ENCODE measurements at places on chromosomes 12 and 14.

GRCh38 chr14:72057701-72058285, 125.6 kb downstream of the RGS6 start:
- H3K4me1 ChIP-seq: no peaks in the 10 kb centered on the region
- H3K4me3 ChIP-seq: no peak overlapping the region
- H3K27ac ChIP-seq: no peak overlapping the region
- no peak for DNase-seq
- H3K27me3 ChIP-seq: no peaks in the 10 kb centered on the region

GRCh38 chr12:46677749-46678148, 148.0 kb downstream of the SLC38A4 start:
- no peak overlapping the region for H3K4me3 ChIP-seq
- no peaks in the 10 kb centered on the region for H3K36me3 ChIP-seq
- DNase-seq: no peak
- H3K27me3 ChIP-seq: peaks cover 3% of the 10 kb centered on the region
- H3K4me1 ChIP-seq: peaks cover 4% of the 10 kb centered on the region

DNA sequence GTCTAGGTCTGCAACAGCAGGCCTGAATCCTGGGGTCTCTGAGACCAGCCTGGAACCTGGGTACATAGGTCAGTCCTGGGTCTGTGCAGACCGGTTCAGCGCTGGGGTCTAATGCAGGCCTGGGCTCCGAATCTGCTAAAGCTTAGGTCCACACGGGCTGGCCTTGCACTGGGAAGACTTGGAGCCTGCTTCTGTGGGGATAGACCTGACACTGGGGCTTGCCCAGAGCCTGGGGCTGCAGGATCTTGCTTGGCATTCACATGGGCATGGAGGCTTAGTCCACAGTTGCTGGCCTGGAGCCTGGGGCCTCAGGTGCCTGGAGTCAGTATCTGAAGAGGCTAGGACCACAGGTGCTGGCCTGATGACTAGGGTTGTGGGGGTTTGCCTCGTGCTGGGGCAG, 369.8 kb upstream of the SEL1L start:
- H3K4me3 ChIP-seq: no peak overlapping the region
- H3K36me3 ChIP-seq: no peaks in the 10 kb centered on the region
- DNase-seq: no peak
- H3K27me3 ChIP-seq: no peaks in the 10 kb centered on the region

- H3K4me1 ChIP-seq: no peaks in the 10 kb centered on the region
- H3K27me3 ChIP-seq: peaks cover 98% of the 10 kb centered on the region
- peaks cover 7% of the 10 kb centered on the region for H3K36me3 ChIP-seq
- no peak for DNase-seq
Measured at GRCh38 chr12:53974084-53975063, at the start of gene HOTAIR. HOTAIR (minus strand) TSS chr12:53974954.

DNA sequence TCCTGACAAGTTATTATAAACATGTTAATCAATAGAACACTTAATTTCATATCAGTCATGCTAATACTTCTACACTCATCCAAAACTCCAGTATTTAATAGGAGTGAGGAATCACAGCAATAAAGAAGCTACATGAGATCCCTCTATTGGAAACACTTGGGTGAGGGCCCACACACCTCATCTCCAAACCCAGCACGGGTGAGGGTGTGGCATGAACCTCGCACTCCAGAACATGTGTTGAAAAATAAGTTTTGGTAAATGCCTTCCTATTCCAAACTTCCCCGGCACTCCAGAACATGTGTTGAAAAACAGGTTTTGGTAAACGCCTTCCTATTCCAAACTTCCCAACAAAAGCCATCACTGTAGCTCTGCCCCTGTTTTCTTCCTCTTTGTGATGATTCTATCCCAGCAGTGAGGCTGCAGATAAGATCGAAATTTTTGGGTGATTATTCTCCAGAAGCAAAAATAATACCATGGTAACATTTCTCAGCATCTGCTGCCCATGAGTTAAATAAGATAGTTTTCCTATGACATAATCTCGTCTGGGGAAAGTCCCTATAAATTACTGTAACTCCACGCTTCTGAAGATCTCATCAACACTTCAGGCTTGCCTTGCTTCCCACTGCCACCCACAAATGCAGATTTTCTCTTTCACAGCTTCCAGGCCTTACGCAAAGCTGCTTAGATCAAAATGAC, 24.4 kb upstream of the PTPRB start:
- no peak overlapping the region for H3K4me3 ChIP-seq
- H3K27ac ChIP-seq: no peak overlapping the region
- no peak for DNase-seq
- peaks cover 12% of the 10 kb centered on the region for H3K4me1 ChIP-seq
- H3K36me3 ChIP-seq: no peaks in the 10 kb centered on the region

- H3K4me1 ChIP-seq: peaks cover 7% of the 10 kb centered on the region
- DNase-seq: peak; percentile 25
- peak overlapping the region; percentile 85 for H3K4me3 ChIP-seq
- peaks cover 3% of the 10 kb centered on the region for H3K36me3 ChIP-seq
- H3K27ac ChIP-seq: no peak overlapping the region
- H3K27me3 ChIP-seq: peaks cover 70% of the 10 kb centered on the region
Measured at GRCh38 chr14:59630288-59630963, 53.8 kb upstream of the CCDC175 start.

DNA sequence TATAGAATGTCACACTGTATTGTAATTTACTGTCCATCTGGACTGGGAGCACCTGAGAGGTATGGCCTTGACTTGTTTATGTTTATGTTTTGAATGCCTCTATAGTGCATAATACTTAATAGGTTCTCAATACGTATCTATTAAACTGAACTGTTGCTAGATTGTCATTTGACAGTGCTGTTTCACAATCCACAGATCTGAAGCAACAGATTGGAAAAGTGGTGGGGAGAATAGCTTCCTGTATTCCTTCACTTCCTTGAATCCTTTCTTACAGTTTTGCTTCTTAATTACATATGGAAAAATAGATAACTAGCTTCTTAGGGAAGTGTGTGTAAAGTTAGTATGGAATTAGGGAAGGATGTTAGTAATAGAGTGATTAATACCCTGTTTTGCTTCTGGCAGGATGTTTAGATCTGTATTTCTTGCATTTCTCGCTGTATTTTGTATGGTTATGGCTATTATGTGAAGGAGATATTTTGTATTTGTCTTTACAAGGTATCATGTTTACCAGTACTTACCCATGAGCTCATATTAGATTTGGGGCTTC, 4.5 kb downstream of the CNOT2 start:
- no peaks in the 10 kb centered on the region for H3K36me3 ChIP-seq
- no peak overlapping the region for H3K27ac ChIP-seq
- DNase-seq: no peak
- H3K27me3 ChIP-seq: no peaks in the 10 kb centered on the region

- no peak overlapping the region for H3K27ac ChIP-seq
- DNase-seq: peak; percentile 55
- peaks cover 26% of the 10 kb centered on the region for H3K4me1 ChIP-seq
- H3K36me3 ChIP-seq: no peaks in the 10 kb centered on the region
Measured at GRCh38 chr12:114668151-114668885, 15.7 kb downstream of the TBX3 start.

DNA sequence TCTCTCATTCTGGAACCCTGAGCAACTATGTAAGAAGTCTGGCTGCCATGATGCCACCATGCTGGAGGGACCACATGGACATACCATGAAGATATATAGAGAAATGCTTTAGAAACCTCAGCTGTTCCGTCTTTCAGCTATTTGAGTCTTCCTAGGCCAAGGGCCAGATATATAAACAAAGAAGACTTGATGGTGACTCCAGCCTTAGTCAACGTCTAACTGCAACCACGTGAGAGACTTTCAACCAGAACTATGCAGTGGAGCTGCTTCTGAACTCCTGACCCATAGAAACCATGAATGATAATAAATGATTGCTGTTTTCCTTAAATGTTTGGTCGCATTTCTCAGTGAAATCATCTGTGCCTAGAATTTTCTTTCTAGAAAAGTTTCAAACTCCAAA, 20.0 kb upstream of the KITLG start:
- no peak for DNase-seq
- H3K27me3 ChIP-seq: no peaks in the 10 kb centered on the region
- H3K4me3 ChIP-seq: no peak overlapping the region
- no peaks in the 10 kb centered on the region for H3K36me3 ChIP-seq
- no peak overlapping the region for H3K27ac ChIP-seq

- H3K4me3 ChIP-seq: no peak overlapping the region
- no peak overlapping the region for H3K27ac ChIP-seq
- no peaks in the 10 kb centered on the region for H3K36me3 ChIP-seq
- DNase-seq: no peak
- H3K4me1 ChIP-seq: peaks cover 6% of the 10 kb centered on the region
Measured at GRCh38 chr14:72519543-72519942, 374.4 kb downstream of the DPF3 start.

DNA sequence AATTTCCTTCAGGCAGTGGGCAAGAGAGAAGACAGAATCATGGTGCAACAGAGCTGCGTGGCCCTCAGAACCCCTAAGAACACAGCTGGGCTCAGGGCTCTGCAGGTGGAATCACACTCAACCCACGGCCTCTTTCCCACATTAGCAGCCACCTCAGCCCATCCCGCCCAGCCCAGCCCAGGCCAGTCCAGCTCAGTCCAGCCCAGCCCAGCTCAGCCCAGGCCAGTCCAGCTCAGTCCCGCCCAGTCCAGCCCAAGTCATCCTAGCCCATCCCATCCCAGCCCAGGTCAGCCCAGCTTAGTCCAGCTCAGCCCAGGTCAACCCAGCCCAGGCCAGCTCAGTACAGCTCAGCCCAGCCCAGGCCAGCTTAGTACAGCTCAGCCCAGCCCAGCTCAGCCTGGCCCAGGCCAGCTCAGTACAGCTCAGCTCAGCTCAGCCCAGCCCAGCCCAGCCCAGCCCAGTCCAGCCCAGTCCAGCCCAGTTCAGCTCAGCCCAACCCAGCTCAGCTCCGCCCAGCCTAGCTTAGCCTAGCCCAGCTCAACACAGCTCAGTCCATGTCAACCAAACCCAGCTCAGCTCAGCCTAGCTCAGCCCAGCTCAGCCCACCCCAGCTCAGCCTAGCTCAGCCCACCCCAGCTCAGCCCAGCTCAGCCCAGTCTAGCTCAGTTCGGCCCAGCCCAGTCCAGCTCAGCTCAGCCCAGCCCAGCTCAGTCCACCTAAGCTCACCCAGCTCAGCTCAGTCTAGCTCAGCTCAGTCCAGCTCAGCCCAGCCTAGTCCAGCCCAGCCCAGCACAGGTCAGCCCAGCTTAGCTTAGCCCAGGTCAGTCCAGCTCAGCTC, 183.1 kb downstream of the TMEM121 start:
- H3K27ac ChIP-seq: no peak overlapping the region
- H3K4me3 ChIP-seq: no peak overlapping the region
- DNase-seq: no peak
- H3K36me3 ChIP-seq: peaks cover 8% of the 10 kb centered on the region
- H3K27me3 ChIP-seq: no peaks in the 10 kb centered on the region
- no peaks in the 10 kb centered on the region for H3K4me1 ChIP-seq

- peaks cover 14% of the 10 kb centered on the region for H3K4me1 ChIP-seq
- no peaks in the 10 kb centered on the region for H3K27me3 ChIP-seq
- DNase-seq: no peak
- peak overlapping the region; percentile 45 for H3K4me3 ChIP-seq
Measured at GRCh38 chr12:2811801-2812200, 667 bp upstream of the ITFG2 start.

- no peak for DNase-seq
- H3K36me3 ChIP-seq: peaks cover 6% of the 10 kb centered on the region
- no peaks in the 10 kb centered on the region for H3K4me1 ChIP-seq
- no peaks in the 10 kb centered on the region for H3K27me3 ChIP-seq
Measured at GRCh38 chr12:12439636-12440035, 82.8 kb downstream of the BORCS5 start.

- no peak overlapping the region for H3K4me3 ChIP-seq
- no peak for DNase-seq
- H3K27ac ChIP-seq: no peak overlapping the region
- peaks cover 32% of the 10 kb centered on the region for H3K4me1 ChIP-seq
- H3K36me3 ChIP-seq: peaks cover 2% of the 10 kb centered on the region
- H3K27me3 ChIP-seq: no peaks in the 10 kb centered on the region
Measured at GRCh38 chr12:91367234-91367849, 184.7 kb upstream of the DCN start.

DNA sequence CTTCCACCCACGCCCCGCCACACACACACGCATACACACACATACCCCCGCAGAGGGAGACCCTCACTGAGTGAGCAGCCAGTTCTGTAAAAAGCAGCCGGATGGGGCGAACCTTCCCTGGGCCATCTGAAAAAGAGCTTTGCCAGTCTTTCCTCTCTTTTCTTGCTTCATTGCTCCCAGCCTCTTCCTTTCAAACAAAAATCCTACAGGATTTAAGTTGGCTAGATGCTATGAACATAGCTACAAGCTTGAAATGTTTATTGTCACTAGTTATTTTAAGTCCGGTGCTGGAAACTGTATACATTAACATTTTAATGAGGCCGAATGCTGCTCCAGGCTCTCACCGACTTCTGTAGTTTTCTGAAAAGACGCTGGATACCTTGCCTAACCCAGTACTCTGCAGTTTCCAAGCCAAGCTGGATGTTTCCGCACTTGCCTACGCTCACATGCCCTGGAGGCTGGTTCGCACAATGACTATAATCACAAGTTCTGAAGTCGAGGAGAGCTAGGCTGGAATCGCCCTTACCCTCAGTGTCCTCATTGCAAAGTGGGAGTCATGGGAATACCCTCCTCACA, 39.2 kb downstream of the LTBP2 start:
- no peaks in the 10 kb centered on the region for H3K36me3 ChIP-seq
- H3K27me3 ChIP-seq: no peaks in the 10 kb centered on the region
- peaks cover 30% of the 10 kb centered on the region for H3K4me1 ChIP-seq
- peak; percentile 46 for DNase-seq
- H3K4me3 ChIP-seq: peak overlapping the region; percentile 84
- H3K27ac ChIP-seq: peak overlapping the region; percentile 98

DNA sequence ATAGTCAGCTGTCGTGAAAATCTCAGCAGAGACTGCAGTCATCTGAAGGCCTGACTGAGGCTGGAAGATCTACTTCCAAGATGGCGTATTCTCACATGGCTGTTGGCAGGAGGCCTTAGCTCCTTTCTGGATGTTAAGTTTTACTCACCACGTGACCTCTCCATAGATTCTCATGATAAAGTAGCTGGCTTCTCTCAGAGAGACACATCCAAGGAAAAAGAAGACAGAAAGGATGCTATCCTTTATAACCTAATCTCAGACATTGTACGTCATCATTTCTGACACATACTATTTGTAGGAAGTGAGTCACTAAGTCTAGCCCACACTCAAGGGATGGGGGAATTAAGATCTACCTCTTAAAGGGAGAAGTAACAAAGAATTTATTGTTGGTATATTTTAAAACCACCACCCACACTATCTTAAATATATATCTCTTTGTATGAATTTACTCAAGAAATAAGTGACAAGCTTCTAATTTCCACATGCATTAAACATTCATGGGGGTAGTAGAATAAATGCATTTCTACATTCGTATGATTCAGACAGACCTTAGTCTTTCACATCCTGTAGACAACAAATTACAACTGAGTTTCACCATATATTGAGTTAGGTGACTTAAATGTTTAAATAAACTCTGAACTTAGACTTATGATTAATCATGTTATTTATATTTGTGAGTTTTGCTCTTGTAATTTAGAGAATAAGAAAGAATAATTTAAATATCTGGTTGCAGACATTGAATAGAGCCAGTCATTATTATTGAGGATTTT, 411.0 kb downstream of the LRIG3 start:
- DNase-seq: no peak
- no peak overlapping the region for H3K4me3 ChIP-seq
- H3K36me3 ChIP-seq: peaks cover 4% of the 10 kb centered on the region
- no peaks in the 10 kb centered on the region for H3K27me3 ChIP-seq
- H3K27ac ChIP-seq: no peak overlapping the region

All from neural crest cell (in vitro differentiated cells).